ENCODE measurements at places on chromosomes 2 and 18. TPM values are rescaled to one million over a fixed set of nuclear protein-coding genes. Genes with fewer than 3 reads are reported as not detected.

ASPRV1 gene
- total RNA-seq: 0.29 TPM

GPR35 gene
- total RNA-seq: 0.98 TPM

KLHL41 gene
- total RNA-seq: 0.08 TPM

LYG2 gene
- total RNA-seq: 0.17 TPM

ADGRF3 gene
- total RNA-seq: not detected

FBXO48 gene
- total RNA-seq: 0.49 TPM

FN1 gene
- total RNA-seq: 183 TPM
